ENCODE measurements at places on chromosomes 1 and 21.

DNA sequence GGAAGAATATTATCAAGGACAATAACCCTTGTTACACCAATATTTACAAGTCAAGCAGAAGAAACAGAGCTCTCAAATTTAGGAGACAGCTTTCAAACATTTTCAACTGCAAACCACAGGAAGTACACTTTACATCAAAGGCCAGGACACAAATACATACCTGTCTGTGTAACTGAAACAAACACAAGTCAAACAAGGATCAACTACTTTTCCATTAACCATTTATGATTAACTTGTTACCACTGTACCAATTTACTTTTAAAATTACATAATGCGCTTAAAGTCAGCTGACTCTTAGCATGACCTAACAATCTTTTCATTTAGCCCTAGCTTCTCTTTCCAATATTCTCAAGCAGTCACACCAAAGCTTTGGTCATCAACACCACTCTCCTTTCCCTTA, 43.5 kb downstream of the TRIM33 start:
- DNase-seq: no peak

- peak; percentile 33 for DNase-seq
Measured at GRCh38 chr1:27383039-27383605, at the start of gene CD164L2. CD164L2 (minus strand) TSS chr1:27383333; CDS start chr1:27383239, 94 bp downstream.

- no peak for DNase-seq
Measured at GRCh38 chr1:233172201-233172600, 123.3 kb downstream of the PCNX2 start.

DNA sequence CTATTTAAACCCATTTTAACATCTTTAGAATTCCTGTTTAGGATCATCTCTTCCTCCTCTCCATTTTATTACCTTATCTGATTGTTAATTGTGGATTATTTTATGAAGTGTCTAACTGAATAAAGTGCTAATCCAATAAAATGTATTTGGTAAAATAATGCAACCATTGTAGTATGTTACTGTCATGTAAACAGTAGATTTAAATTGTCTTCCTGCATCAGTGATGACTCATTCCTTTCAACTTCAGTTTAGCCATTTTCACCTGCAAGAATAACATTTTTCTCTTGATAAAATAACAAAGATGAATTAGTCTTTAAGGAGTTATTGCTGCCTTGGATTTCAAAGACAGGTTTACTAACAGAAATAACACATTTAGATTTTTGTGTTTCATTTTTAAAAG, 5.4 kb downstream of the PPP2R5A start:
- DNase-seq: no peak

- DNase-seq: no peak
Measured at GRCh38 chr21:31190516-31190915, 152.2 kb upstream of the KRTAP19-8 start.

GRCh38 chr1:156746728-156747631, 4.5 kb downstream of the HDGF start:
- no peak for DNase-seq

DNA sequence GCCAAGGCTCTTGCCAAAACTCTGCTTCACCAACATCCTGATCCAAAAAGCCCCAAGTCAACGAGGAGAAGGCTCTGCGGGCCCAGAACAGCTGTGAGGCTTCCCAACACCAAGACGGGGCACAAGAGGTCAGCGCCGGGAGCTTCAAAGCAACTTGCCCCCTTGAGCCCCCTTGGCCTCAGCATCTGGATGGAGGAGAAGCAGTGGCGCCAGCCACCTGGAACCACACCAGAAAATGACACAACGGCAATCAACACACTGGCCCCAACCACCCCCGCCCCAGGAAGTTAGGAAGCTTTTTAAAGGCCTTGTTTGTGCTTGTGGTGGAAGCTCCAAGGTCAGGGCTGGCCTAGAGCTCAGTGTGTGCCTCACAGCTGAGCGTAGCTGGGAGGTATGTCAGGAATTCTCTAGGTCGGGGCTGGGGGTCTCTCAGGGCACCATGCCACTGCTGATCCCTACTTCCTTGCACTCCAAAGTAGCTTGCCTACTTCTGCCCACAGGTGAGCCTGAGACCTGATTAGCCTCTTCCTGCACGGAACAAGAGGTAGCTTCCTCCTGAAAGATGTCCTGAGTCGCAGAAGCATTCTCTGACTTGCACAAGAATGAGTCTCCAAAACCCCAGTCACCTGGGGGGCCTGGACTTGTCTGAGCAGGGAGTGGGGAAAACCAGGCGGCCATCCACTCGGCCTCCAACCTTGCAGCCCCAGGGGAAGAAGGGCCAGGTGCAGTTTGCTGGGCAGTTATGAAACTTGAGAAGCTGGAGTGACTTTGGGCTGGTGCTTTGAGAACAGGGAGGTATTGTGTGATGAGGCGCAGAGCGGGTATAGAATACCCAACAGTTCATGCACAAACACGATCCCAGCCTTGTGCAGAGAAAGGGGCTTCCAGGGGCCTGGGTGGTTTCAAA, 9.7 kb upstream of the SRP9 start:
- DNase-seq: no peak

GRCh38 chr1:1197551-1198422, 8.6 kb downstream of the TNFRSF18 start:
- no peak for DNase-seq

DNA sequence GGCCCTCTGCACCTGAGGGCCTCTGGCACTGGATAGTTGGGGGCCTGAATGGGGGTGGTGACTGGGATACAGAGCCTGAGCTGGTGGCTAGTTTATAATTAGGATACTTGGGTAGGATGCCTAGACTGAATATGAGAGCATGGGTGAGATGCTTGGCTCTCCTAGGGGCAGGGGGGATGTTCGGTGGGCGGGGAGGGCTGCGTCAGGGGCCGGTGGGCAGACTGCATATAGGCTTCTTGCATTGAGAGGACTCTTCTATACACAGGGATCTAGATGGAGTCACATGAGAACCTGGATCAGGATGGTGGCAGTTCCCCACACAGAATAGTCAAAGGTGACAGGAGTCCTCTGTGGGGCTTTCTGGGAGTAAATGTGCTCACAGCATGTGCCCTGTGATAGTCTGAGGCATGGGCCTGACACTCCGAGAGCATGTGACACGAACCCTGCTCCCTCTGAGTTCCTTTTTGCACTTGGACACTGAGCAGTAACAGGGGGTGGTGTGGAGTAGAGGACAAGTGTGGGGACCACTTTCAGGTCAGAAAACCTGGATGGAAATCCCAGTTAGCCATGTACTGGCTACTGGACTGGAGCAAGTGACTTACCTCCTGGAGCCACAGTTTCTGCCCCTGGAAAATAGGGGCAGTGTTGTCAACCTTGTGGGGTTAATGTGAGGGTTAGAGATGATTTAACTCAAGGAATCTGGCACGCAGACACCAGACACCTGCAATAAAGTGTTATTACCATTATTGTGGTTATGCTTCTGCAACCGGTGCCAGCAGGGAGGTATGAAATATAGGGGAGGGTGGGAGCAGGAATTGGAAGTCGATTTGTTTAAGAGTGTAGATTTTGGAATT, 2.2 kb downstream of the MAP7D1 start:
- no peak for DNase-seq

- DNase-seq: no peak
Measured at GRCh38 chr1:167670563-167670962, 40.5 kb downstream of the RCSD1 start.

- DNase-seq: no peak
Measured at GRCh38 chr1:34918977-34919561, 10.4 kb downstream of the DLGAP3 start.

DNA sequence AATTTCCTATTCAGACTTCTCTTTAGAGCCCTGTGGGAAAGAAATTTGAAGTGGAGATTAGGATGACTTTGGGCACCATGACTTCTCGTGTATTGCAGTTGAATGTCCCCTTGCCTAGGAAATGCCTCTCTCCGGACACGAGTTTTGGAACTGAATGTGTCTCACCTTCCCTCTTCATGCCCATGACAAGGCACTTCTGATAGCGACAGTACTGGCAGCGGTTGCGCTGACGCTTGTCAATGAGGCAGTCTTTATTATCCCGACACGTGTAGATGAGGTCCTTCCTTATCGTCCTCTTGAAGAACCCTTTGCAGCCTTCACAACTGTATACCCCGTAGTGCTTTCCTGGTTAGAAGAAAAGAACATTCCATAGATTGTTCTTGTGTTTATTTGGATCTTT, 28.1 kb downstream of the RXRG start:
- no peak for DNase-seq

DNA sequence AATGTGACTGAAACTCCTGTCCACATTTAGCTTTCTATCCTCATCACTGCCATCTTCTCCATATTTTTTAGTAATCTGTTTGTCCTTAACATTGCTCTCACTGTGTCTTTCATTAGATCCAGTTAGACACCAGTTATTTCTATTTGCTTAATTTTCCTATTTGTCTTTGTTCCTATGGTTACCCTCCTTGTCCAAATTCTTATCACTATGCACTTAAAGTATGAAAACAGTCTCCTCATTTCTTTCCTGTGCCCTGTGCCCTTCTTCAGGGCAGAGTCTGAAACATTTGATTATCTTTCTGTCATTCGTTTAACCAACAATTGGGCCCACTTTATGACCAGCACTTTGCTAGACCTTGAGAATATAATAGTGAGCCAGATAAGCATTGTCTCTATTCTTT, 64.2 kb downstream of the SLC30A7 start:
- no peak for DNase-seq

DNA sequence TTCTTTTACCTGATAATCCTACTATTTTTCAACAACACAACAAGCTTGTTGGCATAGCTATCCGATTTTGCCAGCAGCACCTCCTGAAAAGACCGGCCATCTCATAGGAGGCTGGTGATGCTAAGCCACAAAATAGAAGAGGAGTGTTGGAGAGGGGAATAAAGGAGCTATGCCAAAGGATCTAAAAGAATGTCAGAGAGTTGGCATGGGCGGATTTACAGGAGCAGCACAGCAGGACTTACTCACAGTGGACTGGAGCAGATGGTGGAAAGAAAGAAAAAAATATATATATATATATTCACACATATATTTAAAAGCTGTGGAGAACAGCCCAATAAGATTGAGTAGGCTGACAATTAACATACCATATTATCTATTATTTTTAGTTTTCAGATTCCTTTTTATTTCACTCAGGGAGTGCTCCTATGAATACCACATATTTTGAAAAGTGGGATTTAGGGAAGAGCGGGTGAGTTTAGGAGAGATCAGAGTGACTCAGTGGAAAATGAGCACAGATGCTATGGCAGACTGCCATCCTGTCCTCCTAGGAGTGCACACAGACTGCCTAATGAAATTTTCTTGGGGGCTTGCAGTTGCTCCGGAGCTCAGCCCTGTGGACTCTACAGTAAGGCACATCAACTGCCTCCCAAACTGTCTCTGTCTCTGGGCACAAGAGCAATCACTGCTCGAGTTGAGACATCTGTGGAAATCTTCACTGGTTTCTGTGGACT, 394.4 kb upstream of the CHRM3 start:
- no peak for DNase-seq

DNA sequence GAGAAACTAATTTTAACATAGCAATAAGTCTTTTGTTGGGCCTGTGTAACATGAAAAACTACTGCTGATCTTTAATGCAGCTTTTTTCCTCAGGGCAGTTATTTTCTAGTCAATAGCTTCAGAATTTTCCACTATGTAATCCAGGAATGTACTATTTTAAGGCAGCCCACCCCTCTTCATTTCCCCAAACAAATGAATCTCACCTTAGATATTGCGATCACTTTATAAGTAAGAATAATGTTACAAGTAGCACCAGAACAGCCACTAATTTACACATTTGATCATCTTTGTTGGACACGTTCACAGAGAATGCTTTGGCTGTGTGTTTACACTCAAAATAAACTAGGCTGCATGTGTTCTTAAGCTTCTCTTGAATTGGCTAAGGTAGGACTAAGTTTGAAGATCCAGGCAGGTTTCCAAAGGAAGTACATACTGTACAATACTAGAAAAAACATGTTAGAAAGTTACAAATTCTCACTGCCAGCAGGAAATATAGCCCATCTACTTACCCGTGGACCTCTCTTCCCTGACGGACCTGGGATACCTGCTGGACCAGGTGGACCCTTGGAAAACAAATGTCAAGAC, 41.7 kb downstream of the COL24A1 start:
- no peak for DNase-seq

- DNase-seq: no peak
Measured at GRCh38 chr1:236886199-236886598, 91.1 kb downstream of the MTR start.

DNA sequence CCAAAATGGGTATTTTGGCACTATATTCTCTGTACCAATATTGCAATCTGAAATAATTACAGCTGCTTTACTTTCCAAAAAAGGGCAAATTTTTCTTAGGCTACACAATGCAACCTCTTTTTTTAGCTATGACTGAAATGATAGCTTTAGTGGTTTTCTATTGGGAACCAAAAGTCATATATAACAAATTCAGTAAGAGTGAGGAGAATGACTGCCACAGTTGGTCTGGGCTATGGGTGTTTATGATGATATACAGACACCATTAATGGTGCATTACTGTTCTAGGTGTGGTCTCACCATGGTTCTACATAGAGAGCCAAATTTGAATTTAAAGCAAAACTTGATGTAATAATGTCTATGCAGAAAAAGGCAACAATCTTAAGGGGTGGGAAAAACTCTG, 72.3 kb upstream of the PTBP2 start:
- no peak for DNase-seq

DNA sequence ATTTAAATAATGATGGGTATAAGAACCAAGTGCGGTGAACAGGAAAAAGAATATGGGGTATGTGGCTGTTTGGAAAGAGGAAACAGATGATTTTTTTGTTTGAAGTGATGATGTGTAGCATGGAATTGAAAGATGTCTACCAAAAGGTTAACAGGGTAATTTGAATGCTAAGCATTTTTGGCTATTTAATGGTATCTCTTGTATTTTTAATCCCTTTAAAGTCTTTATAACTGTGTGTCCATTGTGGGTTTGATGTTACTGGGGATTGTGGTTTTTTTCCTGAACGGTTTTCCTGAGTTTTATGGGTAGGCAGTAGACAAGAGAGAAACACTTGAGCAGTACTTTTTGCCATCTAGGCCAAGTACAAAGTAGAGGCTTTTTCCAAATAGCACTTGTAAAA, 63.2 kb downstream of the PRDM2 start:
- no peak for DNase-seq

DNA sequence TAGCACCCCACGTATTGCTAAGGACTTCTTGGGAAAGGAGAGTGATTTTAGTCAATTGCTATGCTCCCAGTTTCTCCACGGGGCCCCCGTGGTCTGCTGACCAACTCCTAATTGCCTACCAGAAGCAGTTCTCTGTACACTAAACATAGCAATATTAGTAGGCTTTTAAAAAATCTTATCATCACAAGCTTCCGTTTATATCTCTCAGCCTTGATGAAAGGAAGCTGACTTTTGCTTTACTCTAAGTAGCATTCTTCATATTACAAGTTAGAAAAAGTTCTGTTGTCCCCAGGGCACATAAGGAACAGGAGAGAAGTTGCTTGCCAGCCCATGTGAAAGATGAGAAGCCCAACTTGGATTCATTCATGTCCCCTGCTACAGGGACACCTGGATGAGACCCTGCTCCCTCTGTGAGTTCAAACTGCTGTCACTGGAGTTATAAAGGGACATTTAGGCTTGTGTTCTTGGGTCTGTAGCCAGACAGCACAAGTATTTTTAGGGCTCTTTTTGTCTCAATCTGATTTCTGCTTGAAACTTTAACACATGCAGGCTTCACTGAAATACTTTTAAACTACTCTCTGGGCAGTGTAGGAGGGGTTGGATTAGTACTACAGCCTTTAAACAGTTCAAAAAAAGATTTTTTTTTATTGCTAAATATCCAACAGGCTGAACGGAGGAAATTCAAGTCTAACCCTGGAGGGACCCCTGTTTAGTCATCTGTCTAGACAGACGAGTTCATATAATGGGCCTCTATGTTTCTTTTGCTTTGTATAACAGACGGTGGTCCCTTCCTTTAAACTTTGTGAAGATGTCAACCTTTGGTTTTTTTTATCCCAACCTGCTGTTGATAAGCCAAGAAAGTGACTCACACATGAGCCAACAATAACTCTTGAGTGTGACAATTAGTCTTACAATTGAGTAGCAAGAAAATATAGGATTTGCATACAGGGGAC, 29.5 kb downstream of the TGFB2 start:
- DNase-seq: no peak
